ENCODE measurements at places on chromosomes 5 and 9.

GRCh38 chr5:181142054-181142453, 5.3 kb upstream of the OR2V2 start:
- no peak for DNase-seq

DNA sequence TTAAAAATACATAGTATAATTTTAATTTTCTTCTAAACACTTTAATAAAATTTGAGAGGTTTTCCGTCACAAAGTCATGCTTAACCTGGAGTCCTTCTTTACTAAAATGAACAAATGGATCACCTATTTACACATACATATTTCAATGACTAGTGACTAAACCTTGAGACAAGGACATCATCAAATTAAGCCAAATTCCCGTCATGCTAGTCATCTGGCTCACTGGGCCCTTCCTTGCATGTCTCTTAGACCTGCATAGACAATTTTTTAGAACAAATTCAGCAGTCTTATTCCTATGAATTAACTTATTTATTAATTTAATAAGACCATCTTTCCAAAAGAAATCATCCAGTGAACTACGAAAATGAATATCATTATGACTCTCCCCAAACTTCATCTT, 26.6 kb downstream of the ERAP2 start:
- no peak for DNase-seq

DNA sequence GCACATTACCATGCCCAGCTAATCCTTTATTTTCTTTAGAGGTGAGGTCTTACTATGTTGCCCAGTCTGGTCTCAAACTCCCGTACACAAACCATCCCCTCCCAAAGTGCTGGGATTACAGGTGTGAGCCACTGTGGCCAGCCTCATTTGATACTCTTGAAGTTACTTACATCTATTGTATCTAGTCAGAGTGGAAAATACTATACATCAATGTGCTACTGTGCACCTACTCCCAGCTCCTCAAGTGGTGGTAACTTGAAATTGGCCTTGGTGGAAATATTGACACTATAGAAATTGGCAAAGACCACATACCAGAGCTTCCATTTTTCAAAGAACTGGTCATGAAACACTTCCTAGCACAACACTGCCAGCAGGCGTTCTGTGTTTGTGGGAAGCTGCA, 10.3 kb downstream of the GGTA1 start:
- no peak for DNase-seq

GRCh38 chr9:38662763-38663593, 42.6 kb upstream of the ANKRD18A start:
- DNase-seq, result no peak

All from SK-N-DZ (cell line).